CD4-positive, alpha-beta memory T cell (primary cell): ENCODE measurements at places on chromosomes 2 and 18.

GRCh38 chr2:220227266-220227920 is 600.0 kb downstream of the SLC4A3 start:
- DNase-seq: no peak

GRCh38 chr2:107936433-107937359 is 49.6 kb upstream of the SLC5A7 start:
- DNase-seq: no peak

- DNase-seq: no peak
These were observed 167.5 kb downstream of the MCFD2 start for GRCh38 chr2:46748121-46748520.

GRCh38 chr18:46481048-46481846 is 175.8 kb downstream of the LOXHD1 start:
- peak; percentile 45 for DNase-seq

- no peak for DNase-seq
These were observed 143.6 kb downstream of the SPHKAP start for GRCh38 chr2:228037915-228038314.

DNA sequence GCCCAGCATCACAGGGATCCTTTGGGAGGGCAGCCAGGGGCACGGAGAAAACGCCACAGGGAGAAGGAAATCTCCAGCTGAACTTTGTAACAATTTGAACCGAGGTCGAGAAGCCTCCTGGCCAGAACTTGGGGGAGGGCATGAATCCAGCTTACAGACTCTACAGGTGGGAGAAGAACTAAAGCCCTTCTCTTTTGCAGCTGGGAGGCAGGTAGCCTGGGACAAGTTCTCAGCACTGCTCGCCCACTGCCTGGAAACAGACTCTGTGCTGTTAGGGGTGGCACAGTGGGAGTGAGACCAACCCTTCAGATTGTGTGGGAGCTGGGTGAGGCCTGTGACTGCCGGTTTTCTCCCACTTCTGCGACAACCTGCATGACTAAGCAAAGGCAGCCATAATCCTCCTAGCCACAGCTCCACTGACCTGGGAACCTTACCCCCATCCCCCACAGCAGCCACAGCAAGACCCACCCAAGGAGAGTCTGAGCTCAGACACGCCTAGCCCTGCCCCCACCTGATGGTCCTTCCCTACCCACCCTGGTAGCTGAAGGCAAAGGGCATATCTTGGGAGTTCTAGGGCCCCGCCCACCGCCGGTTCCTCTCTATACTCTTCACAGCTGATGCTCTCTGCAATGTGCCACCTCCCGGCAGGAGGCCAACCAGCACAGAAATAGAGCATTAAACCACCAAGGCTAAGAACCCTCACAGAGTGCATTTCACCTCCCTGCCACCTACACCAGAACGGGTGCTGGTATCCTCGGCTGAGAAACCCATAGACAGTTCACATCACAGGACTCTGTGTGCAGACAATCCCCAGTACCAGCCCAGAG is 136.0 kb upstream of the SIX2 start:
- no peak for DNase-seq

- DNase-seq: no peak
These were observed 258.8 kb upstream of the NRXN1 start for GRCh38 chr2:51290725-51291124.

GRCh38 chr2:117952228-117952627 is 61.6 kb downstream of the CCDC93 start:
- no peak for DNase-seq
